ENCODE measurements at places on chromosomes 16 and 17.

- DNase-seq = peak; percentile 18
These were observed 185.5 kb downstream of the NTN1 start for GRCh38 chr17:9206741-9207332.

DNA sequence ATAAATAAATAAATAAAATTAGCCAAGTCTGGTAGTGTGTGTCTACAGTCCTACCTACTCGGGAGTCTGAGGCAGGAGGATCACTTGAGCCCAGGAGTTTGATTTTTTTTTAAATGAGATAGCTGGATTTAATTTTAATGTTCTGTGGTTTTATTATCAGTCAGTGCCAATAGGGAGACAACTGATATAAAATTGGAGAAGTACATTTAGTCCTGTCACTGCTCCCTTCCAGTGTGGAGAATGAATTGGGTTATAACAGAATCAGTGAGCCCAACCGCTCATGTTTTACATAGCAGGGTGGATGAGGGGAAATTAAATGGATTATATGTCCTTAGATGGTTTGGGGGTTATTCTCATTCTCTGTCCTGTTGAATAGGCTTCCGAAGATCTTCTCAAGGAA is 6.2 kb downstream of the NME1 start:
- no peak for DNase-seq

GRCh38 chr17:62868723-62869122 is 60.6 kb upstream of the MARCHF10 start:
- DNase-seq = no peak

- no peak for DNase-seq
These were observed 3.1 kb upstream of the TLCD2 start for GRCh38 chr17:1713160-1713877.

DNA sequence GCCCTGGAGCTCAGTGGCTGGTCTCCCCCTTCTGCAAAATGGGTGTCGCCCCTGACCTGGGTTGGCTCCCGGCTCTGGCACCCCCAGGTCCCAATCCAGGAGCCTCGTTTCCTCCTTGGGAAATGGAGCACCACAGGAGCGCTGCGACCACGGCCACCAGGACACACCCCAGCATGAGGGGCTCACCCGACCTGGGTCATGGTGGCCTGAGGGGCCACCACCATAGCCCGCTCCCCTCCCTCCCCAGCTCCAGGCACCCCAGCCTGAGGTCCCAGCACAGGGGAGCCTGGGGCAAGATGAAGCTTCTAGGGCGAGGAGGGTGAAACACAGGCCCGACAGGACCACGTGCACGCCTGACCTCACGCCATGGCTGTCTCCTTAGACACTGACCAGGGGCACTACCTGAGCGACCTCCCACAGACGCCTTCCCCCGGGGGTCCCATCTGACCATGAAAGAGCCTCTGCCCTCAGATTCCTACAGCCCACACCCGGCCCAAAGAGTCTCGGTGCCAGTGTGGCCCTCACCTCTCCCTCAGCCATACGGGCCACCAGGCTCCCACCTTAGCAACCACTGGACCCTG is 11.8 kb downstream of the BCAR1 start:
- no peak for DNase-seq

Data from fibroblast of mammary gland (primary cell).